ENCODE measurements at places on chromosomes 2 and 18.

- DNase-seq, result no peak
Measured at GRCh38 chr2:20195431-20196033, 29.4 kb downstream of the SDC1 start.

- DNase-seq, result no peak
Measured at GRCh38 chr2:189466656-189467055, 25.4 kb downstream of the WDR75 start.

DNA sequence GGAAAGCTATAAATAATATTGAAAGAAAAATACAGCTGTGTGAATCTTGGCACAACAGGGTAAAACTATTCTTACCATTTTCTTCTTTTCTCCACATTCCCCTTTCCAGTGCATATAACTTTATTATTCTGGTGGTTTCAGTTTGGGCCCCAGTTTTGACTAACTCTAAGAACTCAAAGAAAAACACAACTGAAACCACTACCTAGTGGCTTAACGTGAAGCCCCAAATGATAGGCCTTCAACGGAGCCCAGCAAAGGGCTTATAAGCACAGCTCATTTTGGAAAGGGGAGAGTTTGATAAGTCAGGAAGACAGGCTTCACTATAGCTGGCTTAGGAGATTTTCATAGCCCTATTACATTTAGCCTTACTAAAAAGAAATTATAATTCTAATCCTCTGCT is 62.4 kb downstream of the PPP1R1C start:
- DNase-seq, result no peak

- peak; percentile 50 for DNase-seq
Measured at GRCh38 chr18:63444580-63444979, 22.3 kb upstream of the VPS4B start.

- no peak for DNase-seq
Measured at GRCh38 chr2:64023485-64024258, 4.4 kb upstream of the VPS54 start.

GRCh38 chr2:24825883-24826772 is 32.9 kb downstream of the CENPO start:
- no peak for DNase-seq

- DNase-seq, result no peak
Measured at GRCh38 chr18:50396005-50396660, 21.3 kb downstream of the SKA1 start.

DNA sequence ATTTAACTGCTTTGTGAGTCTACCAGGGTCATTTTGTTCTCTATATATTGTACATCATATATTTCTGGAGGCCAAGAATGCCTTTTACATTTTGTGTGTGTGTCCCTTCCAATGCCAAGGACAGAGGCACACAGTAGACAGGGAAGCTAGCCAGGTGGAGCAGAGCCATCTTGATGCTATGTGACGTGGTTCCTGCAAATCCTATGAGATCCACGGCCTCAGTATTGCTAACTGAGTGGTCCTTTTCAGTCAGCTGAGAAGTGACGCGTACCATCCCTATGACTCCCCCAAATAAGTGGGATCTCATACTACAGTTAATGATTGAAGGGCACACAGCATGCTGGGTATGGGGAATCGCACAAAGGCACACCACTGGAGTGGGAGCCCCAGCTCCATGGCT is 27.3 kb downstream of the CCDC141 start:
- no peak for DNase-seq

DNA sequence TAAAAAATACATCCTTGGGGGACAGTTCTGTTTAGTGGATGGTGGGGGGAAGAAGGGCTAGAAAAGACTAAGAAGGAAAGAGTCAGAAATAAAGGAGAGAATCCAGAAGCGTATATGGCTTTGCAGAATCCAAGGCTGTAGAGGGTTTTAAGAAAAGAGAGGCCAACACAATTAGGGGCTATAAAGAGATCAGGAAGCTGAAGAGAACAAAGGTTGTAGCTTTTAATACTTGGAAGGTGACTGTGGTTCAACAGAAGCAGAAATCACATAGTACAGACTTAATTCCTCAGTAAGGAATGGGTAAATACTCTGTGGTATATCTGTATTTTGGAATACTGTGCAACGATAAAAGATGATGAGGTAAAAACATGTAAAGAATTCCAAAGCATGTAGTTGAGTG is 286.4 kb downstream of the AGPS start:
- no peak for DNase-seq

DNA sequence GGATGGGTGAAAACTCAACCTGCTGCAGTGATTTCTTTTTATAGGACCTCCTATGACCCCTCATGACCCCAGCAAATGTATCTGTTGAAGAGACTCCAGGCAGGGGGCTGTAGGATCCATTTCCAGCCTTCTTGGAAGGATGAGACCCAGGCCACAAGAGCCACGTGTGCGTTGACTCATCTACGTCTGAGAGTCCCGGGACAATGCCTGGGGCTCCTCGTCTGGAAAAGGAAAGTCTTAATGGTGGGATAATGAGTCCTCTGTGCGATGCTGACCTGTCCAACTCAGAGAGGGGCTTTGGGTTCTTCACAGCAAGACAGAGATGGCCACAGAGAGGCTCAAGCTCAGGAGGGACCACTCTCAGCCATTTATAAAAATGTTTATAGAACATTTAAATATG is 80.8 kb downstream of the SMIM21 start:
- DNase-seq, result no peak

DNA sequence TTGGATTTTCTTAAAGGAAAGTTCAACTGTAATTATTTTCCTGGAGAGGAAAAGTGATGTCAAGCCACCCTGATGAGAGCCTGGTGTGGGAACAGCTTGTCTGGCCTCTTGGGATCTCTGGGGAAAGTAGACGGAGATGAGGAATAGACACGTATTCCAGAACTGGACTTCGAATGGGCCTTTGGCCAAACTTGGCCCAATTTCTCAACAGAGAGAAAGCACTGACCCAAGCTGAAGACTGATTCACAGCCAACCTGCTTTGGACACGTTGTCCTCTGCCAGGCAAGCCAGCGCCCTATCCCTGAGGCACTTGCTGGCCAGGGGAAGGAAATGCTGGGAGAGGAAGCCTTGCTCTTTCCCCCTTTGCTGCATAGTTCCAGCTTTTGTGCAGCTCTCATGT is 70.8 kb upstream of the CTAGE1 start:
- no peak for DNase-seq

All from LoVo (cell line).